ENCODE measurements at places on chromosomes 13 and 19.

GRCh38 chr13:29771247-29771646 is 79.2 kb downstream of the UBL3 start:
- peak; percentile 39 for DNase-seq

- DNase-seq = no peak
Measured at GRCh38 chr19:54035215-54036178, 28.2 kb downstream of the VSTM1 start.

DNA sequence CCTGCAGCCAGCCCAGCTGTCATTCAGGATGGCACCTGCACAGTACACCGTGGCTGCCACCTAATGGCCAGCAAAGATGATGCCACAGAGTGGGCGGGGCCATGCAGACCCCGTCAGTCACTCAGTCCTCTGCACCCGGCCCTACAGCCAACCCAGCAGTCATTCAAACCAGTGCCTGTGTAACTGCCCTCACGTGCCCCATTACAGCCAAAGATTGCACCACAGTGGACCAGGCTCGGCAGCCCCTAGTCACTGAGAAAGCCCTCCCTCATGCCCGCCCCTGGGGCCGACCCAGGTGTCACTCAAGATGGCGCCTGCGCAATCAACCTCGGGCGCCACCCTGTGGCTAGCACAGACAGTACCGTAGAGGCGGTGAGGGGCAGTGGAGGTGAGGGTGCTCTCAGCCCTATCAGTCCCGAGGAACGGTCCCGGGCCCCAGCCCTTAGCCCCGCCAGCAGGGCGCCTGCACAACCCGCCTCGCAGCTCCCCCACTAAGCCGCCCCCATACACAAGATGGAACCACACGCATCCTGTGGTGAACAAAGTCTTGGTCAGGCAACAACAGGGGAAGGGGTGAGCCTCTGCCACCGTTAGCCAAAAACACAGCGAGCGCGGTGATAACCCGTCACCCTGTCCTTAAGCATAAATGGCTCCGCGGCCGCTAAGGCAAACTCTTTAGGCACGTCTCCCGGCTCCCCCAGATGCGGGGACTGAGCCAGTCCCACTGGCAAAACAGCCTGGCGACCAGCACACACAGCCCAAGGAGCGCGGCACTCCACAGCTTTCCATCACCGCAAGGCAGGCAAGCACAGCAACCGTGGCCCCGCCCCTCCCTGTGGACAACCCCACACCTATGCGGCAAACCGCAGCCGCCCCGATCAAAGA is 2.3 kb downstream of the PEG3 start:
- peak; percentile 1 for DNase-seq

GRCh38 chr19:14300303-14300702 is 80.9 kb upstream of the ADGRE5 start:
- DNase-seq = no peak

- DNase-seq = no peak
Measured at GRCh38 chr13:39401756-39402155, 201.2 kb downstream of the LHFPL6 start.

- DNase-seq = no peak
Measured at GRCh38 chr13:35496761-35497386, 20.4 kb upstream of the MAB21L1 start.

DNA sequence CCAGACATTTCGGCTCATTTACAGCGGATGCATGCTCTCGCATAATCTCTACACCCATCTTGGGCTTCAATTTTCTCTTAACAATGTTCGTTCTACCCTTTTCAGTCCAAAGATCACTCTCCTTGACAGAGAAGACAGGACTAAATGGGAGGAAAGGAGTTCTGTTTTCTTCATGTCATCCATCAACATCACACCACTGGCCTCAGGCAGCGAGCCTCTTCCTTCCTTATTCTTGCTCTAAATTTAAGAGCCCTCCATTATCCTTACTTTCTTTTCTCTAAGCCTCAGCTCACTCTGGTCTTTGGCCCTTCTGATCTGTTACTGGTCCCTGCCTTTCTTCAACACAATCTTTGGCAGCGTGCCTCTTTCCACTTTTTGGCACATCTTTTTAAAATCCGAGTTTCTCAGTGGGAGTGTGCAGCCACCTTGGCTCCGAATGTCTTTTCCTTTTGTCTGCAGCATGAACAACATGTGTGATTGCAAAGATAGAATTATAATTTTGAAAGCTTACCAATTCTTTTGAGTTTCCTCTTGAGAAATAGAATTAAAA is 98.7 kb downstream of the FAM216B start:
- no peak for DNase-seq

DNA sequence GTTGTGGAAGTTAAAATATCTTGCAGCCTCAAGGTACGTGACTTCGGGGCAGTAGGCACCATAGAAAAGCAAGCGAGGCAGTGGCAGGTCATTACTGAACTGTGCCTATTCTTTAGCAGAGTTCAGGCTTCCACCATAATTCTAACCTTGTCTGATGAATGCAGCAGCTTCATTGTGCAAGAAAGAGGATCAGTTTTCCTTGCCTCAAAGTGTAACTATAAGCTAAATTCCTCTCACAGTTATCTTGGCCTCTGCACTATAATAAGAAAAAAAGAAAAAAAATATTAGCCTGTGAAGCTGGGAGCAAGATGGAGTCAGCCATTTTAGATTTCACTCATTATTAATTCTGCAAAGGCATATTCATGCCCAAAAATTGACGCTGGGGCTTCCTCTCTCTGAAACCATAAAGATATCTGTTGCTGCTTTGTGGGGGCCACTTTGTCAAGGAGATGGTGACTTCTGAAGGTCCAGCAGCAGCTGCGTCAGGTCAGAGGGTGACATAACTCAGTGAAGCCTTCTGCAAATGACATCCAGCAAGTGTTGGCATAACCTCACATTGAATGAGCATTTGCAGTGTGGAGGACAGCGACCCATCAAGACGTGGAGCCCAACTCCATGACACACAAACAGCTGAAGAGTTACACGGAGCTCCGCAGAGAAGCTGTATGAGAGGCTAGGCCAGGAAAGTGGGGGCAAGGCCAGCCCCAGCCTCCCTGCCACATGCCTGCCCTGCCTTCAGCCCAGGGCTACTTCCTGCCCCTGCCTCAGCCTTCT is 23.1 kb upstream of the SACS start:
- no peak for DNase-seq

DNA sequence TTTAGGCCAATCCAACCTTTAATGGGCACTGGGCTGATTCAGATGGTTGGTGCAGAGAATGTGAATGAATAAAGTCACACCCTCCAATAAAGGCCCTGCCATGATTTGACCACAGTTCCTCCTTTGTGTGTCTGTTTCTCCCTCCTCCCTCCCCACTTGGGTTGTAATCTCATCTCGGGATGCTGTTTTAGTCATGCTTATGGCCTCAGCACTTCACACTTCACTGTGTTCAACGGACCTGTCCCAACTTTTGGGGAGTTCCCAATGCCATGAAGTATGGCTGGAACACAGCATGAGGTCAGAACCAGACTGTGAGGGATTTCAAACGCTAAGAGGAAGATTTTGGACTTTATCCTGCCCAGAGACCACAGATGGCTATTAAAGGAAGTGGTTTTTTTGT is 5.6 kb upstream of the RAB8A start:
- DNase-seq = peak; percentile 56

DNA sequence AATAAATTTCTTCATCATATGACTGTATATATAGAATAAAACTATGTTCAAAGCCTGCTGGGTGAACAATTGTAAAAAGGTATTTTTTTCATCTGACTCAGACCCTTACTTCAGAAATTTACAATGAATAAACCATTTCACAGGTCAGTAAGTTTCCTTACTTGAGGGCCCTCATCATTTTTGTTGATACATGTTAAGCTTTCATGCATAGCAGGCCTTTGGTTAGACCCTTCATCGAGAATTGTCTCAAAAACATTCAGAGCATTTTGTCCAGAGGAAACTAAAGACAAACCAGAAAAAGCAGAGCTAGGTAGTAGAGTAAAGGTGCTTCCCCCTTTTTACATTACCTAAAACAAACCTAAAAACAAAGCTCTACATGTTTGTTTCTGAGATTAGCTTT is 46.2 kb downstream of the FNDC3A start:
- DNase-seq = no peak

- DNase-seq = no peak
Measured at GRCh38 chr19:54728167-54728566, 3.9 kb downstream of the KIR3DL3 start.

GRCh38 chr19:611481-611868 is 21.8 kb downstream of the HCN2 start:
- peak; percentile 85 for DNase-seq

- no peak for DNase-seq
Measured at GRCh38 chr19:45528744-45529419, 21.6 kb downstream of the VASP start.

DNA sequence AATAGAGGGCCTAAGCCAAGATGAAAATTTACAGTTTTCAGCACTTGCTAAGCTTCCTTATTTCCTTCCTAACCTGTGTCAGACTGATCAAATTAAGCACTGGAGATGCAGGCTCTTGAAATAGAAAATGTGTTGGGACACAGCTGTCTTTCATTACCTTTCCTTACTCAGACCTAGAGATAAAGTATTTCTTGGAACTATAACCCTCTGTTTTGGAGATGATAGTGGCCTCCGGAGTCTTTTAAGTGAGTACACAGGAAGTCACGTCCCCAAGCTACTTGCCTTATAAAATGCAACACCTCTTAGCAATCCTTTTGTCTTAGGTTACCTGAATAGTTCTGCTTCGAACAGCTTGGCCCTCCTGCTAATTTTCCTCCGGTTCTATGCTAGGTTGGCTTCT is 12.4 kb upstream of the AKAP11 start:
- no peak for DNase-seq

- no peak for DNase-seq
Measured at GRCh38 chr19:35231956-35232645, 3.6 kb upstream of the FAM187B start.

GRCh38 chr13:40271931-40272775 is 394.3 kb downstream of the FOXO1 start:
- DNase-seq = peak; percentile 4

GRCh38 chr19:18645035-18645511 is 8.2 kb downstream of the KLHL26 start:
- no peak for DNase-seq

GRCh38 chr19:45166723-45167252 is 6.0 kb upstream of the NKPD1 start:
- DNase-seq = no peak

- DNase-seq = no peak
Measured at GRCh38 chr13:24307211-24308067, 1.9 kb upstream of the C1QTNF9 start.

GRCh38 chr13:48078251-48078656 is 16.6 kb downstream of the MED4 start:
- DNase-seq = peak; percentile 59

GRCh38 chr19:47490847-47491246 is 6.8 kb upstream of the KPTN start:
- DNase-seq = no peak

DNA sequence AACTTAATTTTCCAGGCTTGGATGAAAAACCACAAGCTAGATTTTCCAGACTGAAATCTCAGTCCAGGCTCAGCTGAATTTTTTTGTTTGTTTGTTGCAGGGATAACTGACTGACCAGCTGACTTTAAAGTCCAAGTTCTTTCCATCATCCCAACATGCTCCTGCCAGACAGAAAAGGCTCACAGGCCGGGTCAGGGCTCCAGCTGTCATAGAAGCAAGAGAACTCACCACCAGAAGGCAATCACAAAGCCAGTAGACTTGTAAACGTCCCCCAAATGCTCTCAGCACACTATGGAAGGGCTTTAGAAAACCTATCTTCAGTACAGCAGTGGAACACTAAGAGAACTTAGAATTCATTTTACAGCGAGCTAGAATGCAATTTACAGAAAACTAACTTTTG is 25.5 kb downstream of the DCLK1 start:
- no peak for DNase-seq

DNA sequence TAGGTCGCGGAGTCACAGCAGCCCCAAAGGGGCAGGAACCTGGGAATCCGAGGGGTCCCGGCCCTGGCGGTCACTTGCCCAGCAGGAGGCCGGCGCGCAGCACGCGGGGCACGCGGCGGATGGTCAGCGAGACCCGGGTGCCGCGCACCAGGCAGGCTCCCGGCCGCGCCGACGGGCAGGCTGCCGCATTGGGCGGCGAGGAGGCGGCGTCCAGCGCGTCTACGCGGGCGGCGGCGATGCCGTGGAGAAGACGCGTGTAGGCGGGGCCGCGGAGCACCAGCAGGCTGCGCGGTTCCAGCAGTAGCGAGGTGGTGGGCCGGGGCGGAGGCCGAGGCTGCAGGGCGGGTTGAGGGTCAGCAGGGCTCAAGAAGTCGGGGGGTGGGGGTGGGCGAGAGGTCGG is 607 bp upstream of the SYNE4 start:
- peak; percentile 77 for DNase-seq

DNA sequence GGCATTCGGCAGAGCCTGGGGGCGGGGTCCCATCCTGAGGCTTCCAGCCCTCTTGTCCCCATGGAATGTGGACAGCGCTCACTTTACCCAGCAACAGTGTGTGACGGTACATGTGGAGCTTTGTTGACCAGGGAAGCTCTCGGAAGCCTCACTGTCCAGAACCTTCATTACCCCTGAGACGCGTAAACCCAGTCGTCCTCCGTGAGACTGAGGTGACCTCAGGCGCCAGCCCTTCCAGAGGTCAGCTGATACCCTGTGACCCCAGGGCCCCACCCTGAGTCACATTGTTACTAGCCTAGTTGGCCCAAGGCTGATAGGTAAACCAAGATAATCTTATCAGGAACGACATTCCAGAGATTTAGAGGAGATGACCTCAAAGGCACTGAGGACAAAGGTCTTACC is 10.2 kb upstream of the TMEM160 start:
- DNase-seq = no peak

- DNase-seq = no peak
Measured at GRCh38 chr13:79658333-79658975, 177.5 kb downstream of the NDFIP2 start.

GRCh38 chr13:75365724-75366173 is 116.2 kb downstream of the TBC1D4 start:
- DNase-seq = peak; percentile 92

- DNase-seq = peak; percentile 35
Measured at GRCh38 chr13:29369060-29369743, 226.3 kb downstream of the SLC7A1 start.

DNA sequence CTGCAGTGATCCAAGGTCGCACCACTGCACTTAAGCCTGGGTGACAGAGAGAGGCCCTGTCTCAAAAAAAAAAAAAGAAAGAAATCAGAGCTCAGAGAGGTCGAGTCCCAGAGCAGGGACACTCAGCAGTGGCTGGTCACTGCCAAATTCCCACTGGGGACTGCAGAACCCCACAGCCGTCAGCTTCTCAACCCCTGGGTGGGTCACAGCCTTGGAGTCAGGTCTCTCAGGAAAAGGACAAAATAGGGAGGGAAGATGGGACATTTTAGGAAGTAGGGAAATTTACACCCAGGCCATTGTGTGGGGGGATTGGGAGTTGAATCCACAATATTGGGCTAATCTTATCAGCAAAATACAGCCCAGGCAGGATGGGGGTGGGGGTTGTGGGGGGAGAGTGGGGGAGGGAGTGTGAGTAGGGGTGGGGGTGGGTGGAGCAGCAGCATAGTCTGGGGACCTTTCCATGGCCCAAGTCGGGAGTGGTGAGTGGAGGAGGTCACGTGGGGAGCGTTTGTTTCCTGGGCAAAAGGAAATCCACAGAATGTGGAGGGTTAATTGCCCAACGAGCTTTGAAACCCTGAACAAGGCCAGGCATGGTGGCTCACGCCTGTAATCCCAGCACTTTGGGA is 5.0 kb upstream of the CCDC194 start:
- no peak for DNase-seq

All from activated CD4-positive, alpha-beta T cell treated with anti-CD3 and anti-CD28 coated beads, Interleukin-10, Interleukin-2, amounts not matched to agents 100 ng/mL and 50 ng/mL, durations not matched to agents 16 hours and 8 hours (primary cell).